ENCODE measurements at places on chromosomes 3 and 15.

DNA sequence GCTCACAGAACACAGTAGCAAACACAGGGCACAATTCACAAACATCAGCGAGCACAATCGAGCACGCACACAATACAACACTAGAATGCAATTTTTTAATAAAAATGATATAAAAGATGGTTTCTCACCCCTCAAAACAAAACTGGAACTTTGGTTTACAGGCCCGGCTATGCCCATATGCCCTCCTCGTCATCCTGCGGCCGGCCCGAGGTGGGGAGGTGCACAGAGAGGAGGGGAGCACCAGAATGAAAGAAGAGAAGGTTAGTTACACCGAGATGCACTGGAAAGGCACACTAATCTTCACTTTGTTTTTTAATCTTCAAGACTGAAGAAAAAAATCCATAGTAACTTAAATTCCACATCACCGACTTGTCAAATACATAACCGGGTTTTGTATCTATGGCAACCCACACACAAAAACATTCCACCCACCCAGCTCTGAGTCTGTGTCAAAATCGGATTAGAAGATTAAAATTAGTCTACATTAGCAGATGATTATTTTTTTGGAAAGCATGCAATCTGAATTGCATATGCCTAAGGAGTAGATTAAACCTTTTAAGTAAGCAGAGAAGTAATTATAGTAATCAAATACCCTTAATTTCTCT is 196.7 kb upstream of the WNT5A start:
- no peak for DNase-seq

- DNase-seq, result no peak
Observed at GRCh38 chr3:117047951-117048705, 338.5 kb downstream of the TUSC7 start.

DNA sequence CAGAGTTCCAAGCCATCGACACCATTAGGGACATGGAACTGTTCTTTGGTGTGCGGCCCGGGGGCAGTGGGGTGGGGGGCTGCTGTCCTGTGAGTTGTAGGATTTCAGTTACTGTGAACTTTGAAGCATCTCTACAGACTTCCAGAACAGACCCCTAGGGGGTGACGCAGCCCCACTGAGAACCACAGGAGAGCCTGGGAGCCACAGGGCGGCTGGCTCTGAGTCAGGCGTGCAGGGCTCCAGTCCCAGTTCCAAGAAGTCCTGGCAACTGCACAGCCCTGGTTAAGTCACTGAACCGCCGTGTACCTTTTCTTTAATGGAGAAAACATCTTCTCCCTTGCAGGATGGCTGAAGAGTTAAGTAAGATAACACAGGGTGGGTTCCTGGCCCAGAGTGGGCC is 23.5 kb upstream of the LRTM1 start:
- DNase-seq, result no peak

- no peak for DNase-seq
Observed at GRCh38 chr3:141150081-141150830, 81.4 kb upstream of the PXYLP1 start.

DNA sequence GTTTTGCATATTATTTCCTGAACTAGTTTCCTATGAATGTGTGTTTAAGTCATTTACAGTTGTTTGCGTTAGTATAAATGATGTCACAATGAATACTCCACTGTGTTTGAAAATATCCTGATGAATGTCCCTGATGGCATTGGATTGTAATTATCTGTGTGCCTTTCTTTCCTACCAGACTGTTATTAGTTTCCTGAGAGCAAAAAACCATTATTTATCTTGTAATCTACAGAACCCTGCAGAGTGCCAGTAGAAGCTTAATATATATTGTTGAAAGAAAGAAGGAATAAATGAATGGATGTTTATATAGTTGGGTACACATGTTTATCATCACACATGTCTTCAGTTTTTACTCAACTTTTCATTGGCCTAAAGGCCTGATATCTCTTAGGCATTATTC is 312.6 kb downstream of the AGBL1 start:
- no peak for DNase-seq

- no peak for DNase-seq
Observed at GRCh38 chr15:39304931-39305728, 275.7 kb upstream of the THBS1 start.

- no peak for DNase-seq
Observed at GRCh38 chr15:96326328-96327154, 4.0 kb upstream of the NR2F2 start.

- no peak for DNase-seq
Observed at GRCh38 chr3:127214975-127215374, 22.0 kb downstream of the PRR23E start.

Data from activated CD4-positive, alpha-beta T cell treated with anti-CD3 and anti-CD28 coated beads for 24 hours (primary cell).